ENCODE measurements at places on chromosomes 5 and 9. TPM values are rescaled to one million over a fixed set of nuclear protein-coding genes. Genes with fewer than 3 reads are reported as not detected.

PCDHA2 gene
- total RNA-seq, result not detected

- DNase-seq, result no peak
- peak overlapping the region; percentile 15 for H3K27ac ChIP-seq
- no peak overlapping the region for H3K4me3 ChIP-seq
- H3K36me3 ChIP-seq, result no peaks in the 10 kb centered on the region
These were observed 174.3 kb upstream of the PIK3R1 start for GRCh38 chr5:68041293-68041692.

DNA sequence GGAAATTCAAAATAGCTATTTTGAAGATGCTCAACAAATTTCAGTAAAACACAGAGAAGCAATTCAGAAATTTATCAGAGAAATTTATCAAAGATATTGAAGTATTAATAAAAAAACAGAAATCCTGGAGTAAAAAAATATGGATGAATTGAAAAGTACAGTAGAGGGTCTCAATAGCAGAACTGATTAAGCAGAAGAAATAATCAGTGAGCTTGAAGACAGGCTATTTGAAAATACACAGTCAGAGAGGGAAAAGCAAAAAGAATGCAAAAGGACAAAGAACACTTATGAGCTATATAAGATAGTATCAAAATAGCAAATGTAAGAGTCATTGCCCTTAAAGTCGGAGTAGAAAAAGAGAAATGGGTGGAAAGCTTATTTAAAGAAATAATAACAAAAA is 107.9 kb upstream of the PPP2R2B start:
- H3K27ac ChIP-seq, result no peak overlapping the region
- no peaks in the 10 kb centered on the region for H3K4me1 ChIP-seq
- H3K36me3 ChIP-seq, result no peaks in the 10 kb centered on the region
- no peak overlapping the region for H3K4me3 ChIP-seq

DNA sequence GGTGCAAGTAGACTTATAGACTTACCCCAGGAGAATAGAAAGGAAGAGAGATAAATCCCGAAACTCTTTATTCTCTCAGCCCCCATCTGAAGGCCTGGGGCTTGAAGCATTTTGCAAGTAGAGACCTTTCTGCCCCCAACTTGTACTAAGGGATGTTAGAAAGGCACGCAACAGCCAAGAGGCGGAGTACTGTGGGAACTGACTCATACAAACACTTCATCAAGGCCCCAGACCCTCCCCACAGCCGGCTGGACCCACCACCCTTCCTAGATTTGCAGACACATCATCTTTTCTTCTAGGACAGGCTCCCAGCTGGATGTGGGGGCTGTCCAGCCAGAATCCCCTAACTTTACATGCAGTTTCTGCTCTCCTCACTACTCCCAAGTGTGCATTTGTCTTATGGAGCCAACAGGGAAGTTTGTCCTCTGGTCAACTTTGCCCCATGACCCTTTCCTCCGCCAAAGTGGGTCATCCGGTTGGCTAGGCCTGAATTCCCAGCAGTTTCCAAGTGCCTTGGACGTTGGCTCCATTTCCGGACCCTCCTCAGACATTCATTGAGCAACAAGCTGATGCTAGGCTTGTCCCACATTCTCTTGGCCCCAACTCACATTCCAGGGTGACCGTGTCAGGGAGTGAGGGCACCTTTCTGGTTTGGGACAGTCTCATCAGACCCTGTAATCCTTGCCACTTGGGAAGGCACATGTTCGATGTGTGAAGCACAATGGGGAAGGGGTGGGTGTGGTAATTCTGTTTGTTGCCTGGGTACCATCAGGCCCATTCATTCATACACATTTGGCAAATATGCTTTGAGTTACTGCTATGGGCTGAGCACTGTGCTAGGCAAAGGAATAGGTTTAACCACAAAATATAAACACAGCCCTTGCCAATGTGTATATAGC is 64.6 kb downstream of the ABLIM3 start:
- H3K27me3 ChIP-seq, result no peaks in the 10 kb centered on the region
- no peaks in the 10 kb centered on the region for H3K36me3 ChIP-seq
- no peaks in the 10 kb centered on the region for H3K4me1 ChIP-seq
- DNase-seq, result no peak

DNA sequence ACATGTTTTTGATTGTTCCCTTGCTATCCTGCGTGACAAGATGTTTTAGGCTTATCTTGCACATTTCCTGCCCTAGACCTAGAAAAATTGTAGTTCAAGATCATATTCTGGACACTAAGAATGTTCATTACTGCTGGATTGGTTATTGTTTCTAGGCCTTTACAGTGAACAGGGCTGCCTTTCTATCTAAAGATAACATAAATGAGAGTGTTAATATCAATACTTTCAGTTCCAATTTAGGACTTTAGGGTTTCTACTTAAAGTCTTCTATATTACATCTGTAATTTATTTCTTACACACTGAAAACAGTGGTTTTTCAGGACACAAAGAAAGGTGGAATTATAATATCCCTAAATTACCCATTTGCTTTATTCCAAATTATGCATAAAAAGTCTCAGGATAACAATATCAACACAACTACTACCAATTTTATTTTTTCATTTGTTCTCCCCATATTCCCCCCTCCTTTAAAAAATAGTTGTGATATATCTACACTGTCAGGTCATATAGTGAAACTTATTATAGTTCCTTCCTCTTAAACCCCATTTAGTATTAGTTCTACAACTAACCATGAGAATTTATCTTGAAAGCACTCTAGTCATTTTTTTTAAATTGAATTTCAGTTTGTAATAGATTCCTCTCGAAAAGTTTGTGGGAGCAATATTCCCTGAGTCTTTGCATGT is 293.9 kb upstream of the RIOK2 start:
- no peaks in the 10 kb centered on the region for H3K4me1 ChIP-seq
- H3K4me3 ChIP-seq, result no peak overlapping the region
- DNase-seq, result no peak
- H3K36me3 ChIP-seq, result no peaks in the 10 kb centered on the region
- no peak overlapping the region for H3K27ac ChIP-seq

DNA sequence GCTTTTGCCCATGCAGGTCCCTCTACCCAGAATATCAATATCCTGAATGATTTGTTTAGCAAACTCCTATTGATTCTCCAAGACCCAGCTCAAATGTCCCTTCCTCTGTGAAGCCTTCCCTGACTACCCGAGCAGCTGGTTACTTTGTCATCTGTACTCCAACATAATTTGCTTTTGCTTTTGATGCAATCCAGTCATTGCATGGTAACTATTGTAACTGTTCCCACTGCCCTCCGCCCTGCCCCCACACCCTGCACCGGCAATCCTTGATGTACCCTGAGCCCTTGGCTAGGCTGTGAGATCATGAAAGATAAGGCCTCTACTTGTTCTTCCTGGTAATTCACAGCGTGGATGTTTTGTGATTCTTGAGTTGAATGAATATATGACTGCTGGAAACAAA is 119.9 kb upstream of the BOD1 start:
- no peak overlapping the region for H3K4me3 ChIP-seq
- H3K27me3 ChIP-seq, result no peaks in the 10 kb centered on the region

DNA sequence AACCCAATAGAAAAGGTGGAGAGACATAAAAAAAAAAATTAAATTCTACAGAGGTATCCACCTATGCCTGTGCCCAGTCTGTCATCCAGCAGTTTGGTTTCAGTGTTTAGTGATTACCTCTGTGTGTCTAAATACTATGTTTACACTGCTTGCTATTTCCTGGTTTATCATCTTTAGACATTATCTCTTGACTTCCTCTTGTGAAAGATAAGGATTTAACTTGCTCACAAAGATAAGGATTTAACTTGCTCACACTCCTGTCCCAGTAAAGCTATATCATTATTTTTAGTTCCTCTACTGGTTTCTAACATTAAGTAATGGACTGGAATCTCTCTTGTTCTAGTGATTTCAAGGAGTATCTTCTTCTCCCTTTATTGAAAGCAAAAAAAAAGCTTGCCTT is 53.9 kb upstream of the ZFR start:
- H3K27me3 ChIP-seq, result no peaks in the 10 kb centered on the region
- no peak for DNase-seq
- H3K4me1 ChIP-seq, result no peaks in the 10 kb centered on the region
- no peaks in the 10 kb centered on the region for H3K36me3 ChIP-seq
- no peak overlapping the region for H3K27ac ChIP-seq
- H3K4me3 ChIP-seq, result no peak overlapping the region

DNA sequence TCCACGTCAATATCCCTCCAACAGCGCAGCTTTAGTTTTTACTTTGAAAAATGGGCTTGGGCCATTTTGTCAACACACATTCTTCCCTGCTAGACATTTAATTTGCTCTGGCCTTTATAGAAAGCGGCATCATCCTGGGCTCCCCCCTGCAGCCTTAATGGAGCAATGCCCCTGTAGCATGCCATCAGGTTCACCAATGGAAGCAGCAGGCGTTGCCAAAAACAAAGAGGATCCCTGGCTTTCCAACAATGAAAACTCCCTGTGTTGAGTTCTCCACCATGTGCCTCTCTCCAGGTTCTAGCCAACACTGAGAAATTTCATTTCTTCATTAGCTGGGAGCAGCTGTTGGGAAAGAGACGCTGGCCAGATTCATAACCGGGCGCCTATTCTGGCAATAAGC is 139.5 kb downstream of the ZNF622 start:
- H3K4me1 ChIP-seq, result no peaks in the 10 kb centered on the region
- DNase-seq, result no peak
- H3K36me3 ChIP-seq, result no peaks in the 10 kb centered on the region
- H3K27ac ChIP-seq, result no peak overlapping the region

GRCh38 chr5:8825139-8825757 is 720.6 kb downstream of the SEMA5A start:
- no peaks in the 10 kb centered on the region for H3K4me1 ChIP-seq
- no peak overlapping the region for H3K27ac ChIP-seq
- no peak overlapping the region for H3K4me3 ChIP-seq
- no peaks in the 10 kb centered on the region for H3K36me3 ChIP-seq
- no peaks in the 10 kb centered on the region for H3K27me3 ChIP-seq
- no peak for DNase-seq

- no peak overlapping the region for H3K27ac ChIP-seq
- H3K4me3 ChIP-seq, result no peak overlapping the region
- no peaks in the 10 kb centered on the region for H3K4me1 ChIP-seq
- no peaks in the 10 kb centered on the region for H3K36me3 ChIP-seq
- DNase-seq, result no peak
- no peaks in the 10 kb centered on the region for H3K27me3 ChIP-seq
These were observed 158.7 kb upstream of the TNC start for GRCh38 chr9:115276621-115277020.

GRCh38 chr5:72618708-72619107 is 111.5 kb upstream of the ZNF366 start:
- H3K27me3 ChIP-seq, result no peaks in the 10 kb centered on the region
- no peak overlapping the region for H3K4me3 ChIP-seq
- no peaks in the 10 kb centered on the region for H3K4me1 ChIP-seq

DNA sequence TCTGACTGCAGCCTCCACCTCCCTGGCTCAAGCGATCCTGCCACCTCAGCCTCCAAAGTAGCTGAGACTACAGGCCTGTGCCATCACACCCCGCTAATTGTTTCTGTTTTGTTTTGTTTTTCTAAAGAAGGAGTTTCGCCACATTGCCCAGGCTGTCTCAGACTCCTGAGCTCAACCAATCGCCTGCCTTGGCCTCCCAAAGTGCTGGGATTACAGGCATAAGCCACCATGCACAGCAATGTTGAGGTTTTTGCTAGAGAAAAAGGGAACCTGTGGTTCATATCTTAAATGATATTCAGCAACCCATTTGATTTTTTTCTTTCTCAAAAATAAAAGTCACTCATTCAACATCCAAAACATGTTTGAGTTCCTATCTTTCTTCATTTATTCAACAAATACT is 20.4 kb upstream of the DELE1 start:
- H3K36me3 ChIP-seq, result no peaks in the 10 kb centered on the region
- no peak overlapping the region for H3K27ac ChIP-seq
- no peaks in the 10 kb centered on the region for H3K27me3 ChIP-seq
- H3K4me1 ChIP-seq, result no peaks in the 10 kb centered on the region
- H3K4me3 ChIP-seq, result no peak overlapping the region

GRCh38 chr9:91896513-91897121 is 53.4 kb downstream of the ROR2 start:
- H3K4me3 ChIP-seq, result no peak overlapping the region
- DNase-seq, result no peak
- no peaks in the 10 kb centered on the region for H3K36me3 ChIP-seq
- H3K27me3 ChIP-seq, result no peaks in the 10 kb centered on the region
- H3K4me1 ChIP-seq, result no peaks in the 10 kb centered on the region
